ENCODE measurements at places on chromosomes 11 and 22. TPM values are rescaled to one million over a fixed set of nuclear protein-coding genes. Genes with fewer than 3 reads are reported as not detected.

LSP1 gene
- 2.6 TPM for total RNA-seq

ABCC8 gene
- not detected for total RNA-seq

PYGM gene
- total RNA-seq = 1.6 TPM

PLEKHB1 gene
- 29.1 TPM for total RNA-seq

DNA sequence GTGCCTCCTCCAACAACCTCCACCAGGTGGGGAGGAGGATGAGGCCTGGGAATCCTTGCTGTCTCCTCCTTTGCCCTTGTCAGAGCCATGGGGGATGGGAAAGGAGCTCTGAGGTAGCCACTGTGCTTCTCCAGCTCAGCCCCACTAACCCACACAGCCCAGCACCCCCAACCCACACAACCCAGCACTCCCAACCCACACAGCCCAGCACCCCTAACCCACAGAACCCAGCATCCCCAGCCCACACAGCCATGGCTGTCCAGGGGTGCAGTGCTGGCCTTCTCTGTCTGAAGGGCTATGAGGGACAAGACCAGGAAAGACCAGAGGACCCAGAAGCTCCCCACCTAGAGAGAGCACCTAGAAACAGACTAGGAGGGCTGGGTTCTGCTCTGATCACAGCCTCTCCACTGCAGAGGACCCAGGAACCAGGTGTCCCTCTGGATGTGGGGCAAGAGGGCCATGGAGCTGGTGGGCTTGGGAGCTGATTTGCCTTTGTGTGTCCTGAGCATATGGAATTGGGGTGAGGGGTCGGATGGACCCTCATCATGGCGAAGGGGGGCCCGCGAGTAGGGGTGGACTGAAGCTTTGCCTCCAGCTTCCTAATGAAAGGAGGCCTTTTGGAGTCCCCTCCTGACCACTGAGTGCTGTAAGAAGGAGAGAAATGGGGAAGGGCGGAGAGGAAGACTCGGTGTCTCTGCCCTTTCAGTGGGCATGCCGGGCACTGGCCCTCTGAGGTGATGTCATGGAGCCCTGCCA, 117.6 kb upstream of the THY1 start:
- DNase-seq = no peak

DNA sequence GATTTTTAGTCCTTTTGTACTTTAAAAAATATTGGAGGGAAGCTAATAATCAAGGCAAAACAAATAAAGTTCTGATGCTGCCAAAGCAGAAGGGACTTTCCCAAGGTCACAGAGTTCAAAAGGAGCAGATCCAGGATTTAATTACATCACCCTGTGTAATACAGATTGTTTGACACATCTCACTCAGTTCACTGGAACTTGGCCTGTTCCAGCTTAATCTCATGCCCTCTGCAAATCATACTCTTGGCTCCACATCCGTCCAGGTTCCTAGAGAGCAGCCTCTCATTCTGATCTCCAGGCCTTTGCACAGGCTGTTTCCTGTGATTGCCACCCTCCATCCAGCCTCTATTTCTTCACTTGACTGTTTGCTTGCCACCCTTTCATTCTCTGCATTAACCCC, 151.7 kb downstream of the SPON1 start:
- no peak for DNase-seq

DNA sequence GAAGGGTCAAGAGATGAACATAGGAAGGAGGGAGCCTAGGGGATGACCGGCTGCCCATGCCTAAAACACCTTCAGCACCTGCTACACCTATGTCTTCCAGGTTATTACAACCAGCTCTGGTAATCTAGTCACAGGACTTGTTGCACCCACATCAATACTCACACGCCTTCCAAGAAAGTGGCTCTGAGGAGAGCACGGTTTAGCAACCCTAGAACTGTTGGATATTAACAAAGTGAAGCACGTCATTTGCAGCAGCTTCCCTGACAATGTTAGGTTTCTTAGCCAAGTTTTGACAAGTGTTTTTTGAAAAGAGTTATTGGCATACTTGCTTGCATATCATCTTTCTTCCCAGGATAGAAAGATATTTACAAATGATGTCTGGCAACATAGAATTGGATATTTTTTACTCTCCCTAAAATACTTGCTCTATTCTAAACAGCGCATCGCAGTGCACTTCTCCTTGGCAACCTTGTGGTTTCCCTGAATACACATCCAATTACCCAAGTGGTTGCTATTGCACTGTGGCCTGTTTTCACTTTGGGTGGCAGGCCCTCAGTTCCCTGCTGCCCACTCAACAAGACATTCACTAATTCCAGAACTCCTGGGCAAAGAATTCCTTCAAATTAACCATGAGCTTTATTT, 94.3 kb upstream of the ARHGAP42 start:
- no peak for DNase-seq

DNA sequence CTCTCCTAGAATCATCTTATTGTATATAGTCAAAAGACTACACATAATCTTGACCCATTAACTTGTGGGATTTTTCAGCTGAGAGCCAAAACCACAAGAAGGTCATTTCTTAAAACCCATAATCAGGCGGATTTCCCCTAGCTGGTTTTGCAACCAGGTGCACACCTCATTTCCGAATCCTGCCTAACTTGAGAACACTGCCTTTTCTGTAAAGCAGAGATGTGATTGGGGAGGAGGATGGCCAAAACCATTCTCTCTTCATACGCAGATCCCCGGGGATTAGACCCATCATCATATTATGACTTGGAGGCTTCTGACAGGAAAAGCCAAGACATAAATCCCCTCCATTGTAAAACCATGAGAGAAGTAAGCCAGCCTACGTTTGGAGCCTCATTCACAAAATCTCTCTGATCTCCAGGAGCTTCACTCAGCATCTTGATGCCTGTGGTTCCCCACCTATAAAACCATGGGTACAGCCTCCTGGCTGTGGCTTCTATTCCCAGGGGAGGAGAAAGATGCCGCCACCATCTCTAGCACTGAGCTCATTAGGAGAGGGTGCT, 191.3 kb downstream of the KIF18A start:
- DNase-seq = no peak

DNA sequence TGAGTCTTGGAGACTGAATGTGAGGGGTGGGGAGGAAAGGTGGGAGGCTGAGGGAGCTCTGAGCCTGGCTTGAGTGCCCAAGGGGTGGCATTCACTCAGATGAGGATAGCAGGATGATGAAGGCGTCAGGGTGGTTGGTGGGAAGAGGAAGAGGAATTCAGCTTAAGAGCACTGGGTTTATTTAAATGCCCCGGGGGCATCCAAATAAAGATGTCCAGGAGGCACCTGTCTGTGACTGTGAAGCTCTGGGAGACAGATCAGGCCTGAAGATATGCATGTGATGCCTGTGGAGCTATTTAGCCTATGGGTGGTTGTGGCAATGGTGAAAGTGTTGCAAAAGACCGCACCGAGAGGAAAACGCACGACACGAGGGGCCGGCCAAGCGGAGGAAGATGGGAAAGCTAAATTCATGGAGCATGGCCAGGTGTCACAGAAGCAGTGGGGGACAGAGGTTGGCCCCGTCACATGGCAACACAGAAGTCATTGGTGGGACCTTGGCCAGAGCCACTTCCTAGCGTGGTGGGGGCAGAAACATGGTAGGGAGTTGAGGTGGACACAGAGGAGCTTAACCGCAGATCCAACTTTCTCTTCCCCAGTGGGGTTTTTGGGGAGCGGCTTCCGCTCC, 15.5 kb downstream of the SLC37A2 start:
- peak; percentile 73 for DNase-seq

GRCh38 chr22:17201285-17201945, 17.8 kb downstream of the ADA2 start:
- DNase-seq = no peak

- no peak for DNase-seq
These were observed 13.2 kb upstream of the C1QTNF4 start for GRCh38 chr11:47607380-47607779.

DNA sequence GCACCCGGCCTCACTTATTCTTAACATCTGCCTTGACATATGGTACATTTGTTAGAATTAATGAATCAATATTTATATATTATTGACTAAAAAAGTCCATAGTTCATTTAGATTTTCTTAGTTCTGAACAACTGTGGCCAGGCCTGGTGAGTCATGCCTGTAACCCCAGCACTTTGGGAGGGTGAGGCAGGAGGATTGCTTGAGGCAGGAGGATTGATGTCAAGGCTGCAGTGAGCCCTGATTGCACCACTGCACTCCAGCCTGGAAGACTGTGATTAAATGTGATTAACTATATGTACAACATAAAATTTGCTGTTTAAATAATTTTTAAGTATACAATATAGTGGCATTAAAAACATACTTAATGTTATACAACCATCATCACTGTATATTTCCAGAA, 5.6 kb downstream of the UVRAG start:
- peak; percentile 50 for DNase-seq

DNA sequence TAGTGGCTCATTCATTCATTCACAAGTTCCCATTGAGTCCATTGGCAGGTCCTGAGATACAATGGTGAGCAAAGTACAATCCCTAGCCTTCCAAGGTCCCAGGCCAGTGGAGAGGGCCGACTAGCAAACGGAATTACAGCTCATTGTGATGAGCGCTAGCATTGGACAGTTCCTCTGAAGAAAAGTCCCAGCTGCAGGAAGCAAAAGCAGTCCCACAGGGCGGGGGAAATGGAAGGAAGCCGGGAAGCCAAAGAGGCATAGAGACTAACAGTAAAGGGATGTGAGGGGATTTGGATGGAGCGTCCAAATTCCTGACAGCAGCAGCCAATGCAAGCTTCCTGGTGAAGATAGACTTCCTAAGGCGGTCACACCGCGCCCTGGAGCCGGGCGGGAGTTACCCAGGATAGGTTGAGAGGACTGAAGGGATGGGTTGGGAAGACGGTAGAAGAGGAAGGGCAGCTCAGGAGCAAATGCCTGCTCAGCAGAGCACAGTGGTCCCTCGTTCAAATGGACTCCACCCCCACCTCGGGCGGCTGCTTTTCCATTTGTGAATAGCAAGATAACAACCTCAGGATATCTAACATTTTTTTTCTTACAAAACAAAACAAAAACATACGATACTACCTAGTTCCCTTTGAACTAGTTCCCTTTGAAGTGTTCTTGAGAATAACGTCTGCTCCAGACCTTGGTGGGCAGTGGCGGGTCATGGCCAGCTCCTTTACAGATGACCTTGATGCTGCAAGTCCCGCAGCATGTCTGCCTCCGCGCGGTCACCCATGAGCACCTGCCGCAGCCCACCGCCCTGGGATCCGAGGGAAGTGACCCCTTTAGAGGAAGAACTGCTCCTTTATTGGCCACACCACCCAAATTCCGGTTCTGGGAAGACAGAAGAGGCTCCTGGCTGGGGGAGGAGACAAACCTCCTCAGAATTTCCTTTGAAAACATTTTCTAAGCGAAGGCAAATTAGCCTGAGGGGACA, 132.9 kb downstream of the RASSF10 start:
- no peak for DNase-seq

GRCh38 chr22:36881504-36882245, 20.9 kb downstream of the NCF4 start:
- DNase-seq = no peak

DNA sequence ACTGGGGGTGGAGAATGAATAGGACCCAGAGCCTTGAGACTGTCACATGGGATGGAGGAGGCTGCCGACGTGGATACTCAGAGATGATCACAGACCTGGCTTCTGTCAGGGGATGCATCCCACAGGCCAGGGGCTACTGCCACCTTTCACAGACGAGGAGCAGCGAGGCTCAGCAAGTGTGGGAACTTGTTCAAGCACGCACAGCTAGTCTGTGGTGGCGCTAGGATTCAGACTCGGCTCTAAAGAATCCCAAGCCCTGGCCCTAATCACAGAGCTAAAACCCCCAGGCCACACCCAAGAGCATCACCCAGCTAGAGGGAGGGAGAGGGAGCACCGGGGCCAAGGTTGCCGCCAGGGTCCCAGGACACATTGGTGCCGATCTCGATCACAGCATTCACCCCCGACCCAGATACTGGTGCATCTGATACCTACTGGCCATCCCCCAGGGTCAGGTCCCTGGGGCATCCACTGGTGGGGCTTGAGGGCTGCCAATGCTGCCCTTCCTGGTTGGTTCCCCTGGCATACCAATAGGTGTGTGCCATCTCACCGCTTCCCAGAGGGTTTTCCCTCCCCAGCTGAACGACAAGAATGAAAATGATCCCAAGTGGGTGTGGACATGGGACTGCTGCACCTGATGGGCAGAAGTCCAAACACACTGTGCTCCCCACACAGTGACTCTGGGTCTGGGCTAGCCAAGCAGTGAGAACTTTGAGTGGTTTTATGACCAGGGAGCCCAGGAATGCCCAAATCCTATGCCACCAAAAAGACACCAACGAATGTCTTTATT, 6.2 kb downstream of the CHST1 start:
- no peak for DNase-seq

DNA sequence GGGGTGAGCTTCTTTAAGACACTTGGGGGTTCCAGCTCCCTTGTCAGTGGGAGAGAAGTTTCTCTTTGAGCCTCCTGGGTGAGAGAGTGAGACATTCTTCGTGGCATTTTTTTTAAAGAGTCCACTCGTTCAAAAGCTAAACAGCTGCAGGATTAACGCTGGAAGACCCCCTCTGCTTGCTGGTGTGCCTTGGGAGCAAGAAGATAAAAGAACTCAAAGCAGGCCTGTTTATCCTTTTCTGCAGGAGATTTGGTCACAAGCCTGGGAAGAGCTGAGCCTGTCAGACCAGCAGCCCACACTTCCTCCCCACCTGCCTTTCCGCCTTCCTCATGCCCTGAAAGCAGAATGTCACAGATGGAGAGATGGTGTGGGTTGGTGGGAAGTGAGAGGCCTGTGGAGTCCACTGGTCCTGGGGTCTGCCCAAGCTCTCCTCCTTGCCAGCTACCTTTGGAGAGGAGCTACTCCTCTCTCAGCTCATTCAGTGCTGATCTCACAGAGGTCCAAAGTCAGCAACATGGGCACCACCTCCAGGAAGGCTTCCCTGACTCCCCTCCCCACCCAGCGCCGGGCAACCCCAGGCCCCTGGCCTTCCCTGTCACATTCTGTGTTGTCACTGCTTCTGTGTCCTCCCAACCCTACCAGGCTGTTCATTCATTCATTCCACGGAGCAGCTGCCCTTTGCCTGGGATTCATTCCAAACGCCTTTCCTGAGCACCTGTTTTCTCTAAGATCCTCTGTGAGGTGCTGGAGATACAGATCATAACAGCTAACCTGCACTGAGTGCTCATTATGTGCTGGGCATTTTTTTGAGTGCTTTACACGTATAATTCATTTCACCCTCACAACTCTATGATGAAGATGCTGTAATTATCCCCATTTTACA, 6.7 kb downstream of the GDPD5 start:
- no peak for DNase-seq

DNA sequence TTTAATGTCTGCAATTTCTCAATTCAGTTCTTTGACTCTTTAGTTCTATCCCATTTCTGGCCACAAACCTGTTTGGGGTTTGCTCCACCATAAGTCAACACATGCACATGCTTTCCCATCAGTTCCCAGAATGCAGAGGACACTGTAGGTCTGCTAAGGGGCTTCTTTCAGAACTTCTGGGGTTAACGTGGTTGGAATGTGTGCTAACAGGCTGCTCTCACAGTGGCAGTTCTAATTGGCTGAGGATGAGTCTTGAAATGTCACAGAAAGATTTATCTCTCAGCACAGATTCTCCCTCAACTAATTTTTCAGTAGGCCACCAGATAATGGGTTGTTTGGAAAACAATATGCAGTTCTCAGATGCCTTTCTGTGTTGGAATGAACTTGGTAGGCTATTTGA, 703.4 kb downstream of the NTM start:
- no peak for DNase-seq

Data from PC-9 (cell line).